Cortex of kidney (tissue), 1 donor: ENCODE measurements at places on chromosomes 16 and 17.

GRCh38 chr17:32020943-32021614 lies 13.9 kb downstream of the LRRC37B start:
- no peak for DNase-seq

- no peak for DNase-seq
Measured at GRCh38 chr16:14446796-14447195, 183.3 kb downstream of the PARN start.

- DNase-seq: no peak
Measured at GRCh38 chr16:86895606-86896005, 317.3 kb downstream of the FOXL1 start.

- no peak for DNase-seq
Measured at GRCh38 chr16:67760206-67760955, 41.3 kb upstream of the GFOD2 start.

DNA sequence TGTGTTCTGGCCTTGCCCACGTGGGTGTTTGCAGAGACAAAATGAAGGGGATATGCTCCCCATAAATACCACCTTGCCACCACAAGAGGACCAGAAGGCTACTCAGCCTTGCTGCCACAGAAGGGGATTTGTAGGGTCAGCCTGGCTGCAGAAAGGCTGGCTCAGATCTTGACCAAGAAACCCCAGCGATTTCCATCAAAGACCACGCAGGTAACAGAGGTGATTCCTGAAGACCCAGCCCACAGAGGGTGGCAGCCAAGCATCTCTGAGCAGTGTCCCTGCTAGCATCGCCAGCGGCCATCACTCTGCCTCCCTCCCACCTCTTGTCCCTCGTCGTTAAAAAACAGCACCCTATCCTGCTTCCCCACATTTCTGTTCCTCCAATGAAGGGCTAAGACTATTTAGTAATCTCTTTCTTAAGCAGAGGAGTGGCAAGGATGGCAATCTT lies 54.9 kb downstream of the BEAN1 start:
- DNase-seq: no peak

GRCh38 chr17:27577121-27577761 lies 53.7 kb upstream of the LGALS9 start:
- no peak for DNase-seq

GRCh38 chr17:76554131-76554530 lies 14.3 kb downstream of the PRCD start:
- no peak for DNase-seq

GRCh38 chr17:79623786-79624717 lies 13.2 kb upstream of the RBFOX3 start:
- no peak for DNase-seq
